ENCODE measurements at places on chromosomes 13 and 19.

DNA sequence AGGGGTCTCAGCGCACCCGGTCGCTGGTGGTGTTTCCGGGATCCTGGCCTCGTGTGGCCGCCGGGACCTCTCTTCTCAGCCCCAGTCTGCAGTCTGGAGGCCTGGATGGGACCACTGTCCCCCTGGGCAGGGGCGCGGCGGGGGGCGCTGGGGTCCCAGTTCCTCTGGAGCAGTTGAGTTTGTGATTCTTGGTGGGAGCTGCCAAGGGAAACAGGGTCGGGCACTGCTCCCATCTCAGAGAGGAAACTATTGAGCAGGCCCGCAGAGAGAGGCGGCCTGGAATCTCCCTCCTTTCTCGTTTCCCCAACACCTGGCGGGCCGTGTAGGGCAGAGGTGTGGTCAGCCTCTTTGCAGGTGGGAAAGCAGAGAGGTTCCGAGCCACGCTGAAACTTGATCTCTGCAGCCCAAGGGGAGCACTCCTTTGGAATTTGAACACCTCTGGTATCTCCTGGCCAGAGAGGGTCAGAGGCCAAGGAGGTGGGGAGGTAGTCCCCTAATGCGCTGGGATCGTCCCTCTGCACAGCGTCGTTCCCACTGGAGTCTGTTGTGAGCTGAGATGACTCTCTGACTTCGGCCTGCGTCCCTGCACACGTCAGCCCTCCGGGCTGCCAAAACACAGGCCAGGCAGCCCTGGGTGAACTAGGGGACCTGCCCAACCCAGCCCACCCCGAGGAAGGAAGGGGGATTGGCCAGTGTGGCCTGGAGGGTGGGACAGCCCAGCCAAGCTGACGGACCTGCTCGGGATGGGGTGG lies 741 bp downstream of the PLEKHF1 start:
- DNase-seq, result no peak

DNA sequence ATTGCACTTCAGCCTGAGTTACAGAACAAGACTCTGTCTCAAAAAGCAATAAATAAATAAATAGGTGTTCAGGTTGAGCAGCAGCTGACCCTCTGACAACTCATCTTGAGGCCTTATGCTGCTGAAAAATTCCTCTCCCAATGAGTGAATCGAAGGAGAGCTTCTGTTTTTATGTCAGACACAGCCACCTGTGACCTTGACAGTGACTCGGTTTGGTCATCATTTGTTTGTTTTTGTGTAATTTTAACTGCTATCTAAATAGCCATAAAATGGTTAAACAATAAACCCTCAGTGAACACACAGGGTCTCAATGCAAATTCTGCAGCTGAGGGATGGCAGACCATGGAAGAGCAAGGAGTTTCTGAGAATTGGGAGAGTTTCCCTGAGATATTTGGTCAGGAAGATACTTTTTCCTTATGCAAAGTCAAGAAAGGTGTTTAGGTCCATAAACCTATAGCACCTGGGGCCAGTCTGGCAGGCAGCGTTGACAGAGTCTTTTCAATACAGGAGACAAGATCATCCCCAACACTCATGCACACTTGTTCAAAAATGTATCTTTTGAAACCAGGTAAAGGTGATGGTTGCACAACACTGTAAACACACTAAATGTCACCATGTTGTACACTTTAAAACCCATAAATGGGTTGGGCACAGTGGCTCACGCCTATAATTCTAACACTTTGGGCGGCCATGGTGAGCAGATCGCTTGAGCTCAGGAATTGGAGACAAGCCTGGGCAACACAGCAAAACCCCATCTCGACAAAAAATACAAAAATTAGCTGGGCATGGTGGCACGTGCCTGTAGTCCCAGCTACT lies 16.6 kb upstream of the SLC25A30 start:
- no peak for DNase-seq

GRCh38 chr19:23263870-23264590 lies 13.8 kb upstream of the ZNF724 start:
- no peak for DNase-seq

DNA sequence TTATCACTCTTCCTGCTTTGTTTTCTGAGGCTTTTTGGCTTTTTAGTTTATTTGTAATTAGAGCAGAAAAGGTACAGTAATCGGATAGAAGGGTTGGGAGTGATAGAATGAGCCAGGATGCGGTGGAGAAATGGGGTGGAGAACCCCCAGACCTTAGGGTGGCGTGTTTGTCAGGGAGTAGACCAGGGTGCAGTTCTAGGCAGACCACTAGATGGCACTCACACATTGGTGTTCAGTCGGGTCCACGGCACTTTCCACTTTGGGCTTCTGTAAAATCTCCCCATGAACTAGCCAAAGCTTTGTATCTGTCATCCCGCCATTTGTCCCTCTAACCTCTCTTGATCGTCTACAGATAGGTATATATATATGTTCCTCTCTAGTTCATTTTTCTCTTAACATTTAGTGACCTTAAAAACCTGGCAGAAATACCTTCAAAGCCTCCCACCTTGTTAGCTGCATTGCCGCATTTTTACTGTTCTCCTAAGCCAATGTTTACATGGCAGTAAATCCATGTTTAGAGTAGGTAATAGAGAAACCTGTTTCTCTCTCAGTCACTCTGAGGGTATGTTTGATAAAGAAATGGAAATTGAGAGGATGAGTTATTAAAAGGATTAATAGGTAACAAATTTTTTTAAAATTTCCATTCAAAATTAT lies 154.9 kb downstream of the TM9SF2 start:
- peak; percentile 33 for DNase-seq

- DNase-seq, result no peak
These were observed 305.4 kb downstream of the KLF12 start for GRCh38 chr13:73828811-73829210.

DNA sequence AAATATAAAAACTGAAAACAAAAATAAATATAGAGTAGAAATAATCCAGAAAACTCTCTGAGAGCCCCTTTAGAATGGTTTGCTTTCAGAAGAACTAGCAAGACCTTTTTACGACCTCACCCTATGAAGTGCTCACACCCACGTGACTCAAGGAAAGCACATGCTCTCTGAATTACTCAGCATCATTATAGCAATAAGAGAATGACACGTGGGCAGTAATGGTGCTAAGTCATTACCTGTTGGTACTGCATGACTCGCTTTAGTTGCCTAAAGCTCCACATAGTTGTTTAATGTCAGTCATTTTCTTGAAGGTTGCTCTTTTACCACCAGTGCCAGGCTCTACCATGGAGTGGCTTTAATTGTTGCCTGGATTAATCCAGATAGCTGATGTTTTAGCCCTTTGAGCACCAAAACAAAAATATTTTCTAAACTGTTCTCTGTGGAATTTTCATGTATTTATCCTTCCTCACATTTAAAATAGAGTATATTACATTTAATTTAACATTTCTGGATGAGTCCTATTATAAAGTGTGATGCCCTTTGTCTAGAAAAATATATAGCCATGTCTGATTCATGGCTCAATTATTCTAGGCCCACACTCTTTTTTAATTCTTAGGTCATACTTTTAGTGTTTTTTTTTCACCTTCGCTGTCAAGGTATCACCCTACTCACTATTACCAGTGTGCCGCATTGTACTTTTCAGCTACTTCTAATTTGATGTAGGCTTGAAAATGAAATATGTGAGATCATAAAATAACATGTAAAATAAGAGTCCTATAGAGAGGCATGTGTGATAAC lies 56.8 kb downstream of the THSD1 start:
- no peak for DNase-seq

- no peak for DNase-seq
These were observed 25.5 kb upstream of the DGKH start for GRCh38 chr13:42022796-42023493.

- no peak for DNase-seq
These were observed 301 bp downstream of the POP4 start for GRCh38 chr19:29606420-29606747.

GRCh38 chr13:113953561-113953960 lies 20.3 kb downstream of the C13orf46 start:
- no peak for DNase-seq

- DNase-seq, result no peak
These were observed 2.0 kb upstream of the A1BG start for GRCh38 chr19:58355215-58355796.

DNA sequence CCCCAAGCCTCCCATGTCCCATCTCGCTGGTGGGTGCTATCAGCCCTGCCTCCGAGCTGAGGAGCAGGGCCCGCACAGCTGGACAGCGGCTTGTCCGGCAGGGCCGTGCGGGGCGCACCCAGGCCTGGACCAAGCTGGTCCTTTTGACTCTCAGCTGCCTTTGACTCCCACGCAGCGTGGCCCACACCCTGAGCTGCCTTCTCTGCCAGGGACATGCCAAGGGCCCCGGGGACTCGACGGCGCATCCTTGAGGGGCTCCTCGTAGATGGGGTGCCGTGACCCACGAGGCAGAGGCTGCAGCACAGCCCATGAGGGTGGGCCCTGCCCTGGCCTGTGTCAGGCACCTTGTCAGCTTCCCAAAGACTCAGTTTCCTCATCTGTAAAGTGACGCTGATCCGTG lies 38.8 kb upstream of the F7 start:
- no peak for DNase-seq

DNA sequence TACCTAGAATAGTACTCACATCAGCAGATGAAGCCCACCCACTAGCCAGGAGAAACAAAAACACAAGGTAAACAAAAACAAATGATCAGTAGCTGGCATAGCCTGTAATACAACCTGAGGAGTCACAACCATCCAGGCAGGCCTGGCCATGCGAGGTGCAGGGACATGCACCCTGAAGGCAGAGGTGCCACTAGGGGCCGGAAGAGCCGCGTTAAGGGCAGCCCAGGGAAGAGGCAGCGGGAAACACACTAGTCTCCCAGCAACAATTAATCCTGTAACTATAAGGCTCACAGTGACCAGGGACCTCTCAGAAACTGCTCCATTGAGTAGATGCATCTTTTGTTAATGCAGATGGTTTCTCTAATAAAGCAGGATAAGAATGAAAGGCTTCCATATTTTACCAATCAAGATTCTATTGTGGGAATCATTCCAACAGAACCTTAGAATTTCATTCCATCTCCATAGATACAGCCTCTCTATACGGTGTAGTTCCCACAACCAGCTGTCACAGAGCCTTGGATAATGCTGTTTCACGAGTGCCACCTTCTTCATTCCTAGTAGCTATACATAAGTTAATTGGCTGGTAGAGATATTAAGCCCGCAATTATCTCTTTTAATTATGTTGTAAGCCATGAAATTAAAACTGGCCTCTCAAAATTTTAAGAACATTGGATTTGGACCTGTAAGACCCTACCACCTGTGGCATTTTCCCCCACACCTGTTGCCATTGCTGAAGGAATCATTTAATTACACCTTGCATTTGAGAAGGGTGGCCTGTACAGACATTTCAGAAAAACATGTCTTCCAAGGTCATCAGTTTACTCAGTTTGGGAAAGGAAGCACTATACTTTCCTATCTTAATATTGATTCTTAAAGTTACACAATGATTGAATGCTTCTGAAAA lies 28.7 kb downstream of the ANKRD10 start:
- peak; percentile 2 for DNase-seq

GRCh38 chr13:60869941-60870613 lies 473.1 kb downstream of the TDRD3 start:
- no peak for DNase-seq

- no peak for DNase-seq
These were observed 550.4 kb upstream of the GPC6 start for GRCh38 chr13:92676246-92676645.

- peak; percentile 93 for DNase-seq
These were observed 7.2 kb upstream of the ZNF606 start for GRCh38 chr19:58009666-58010301.

- no peak for DNase-seq
These were observed 325.6 kb downstream of the COG6 start for GRCh38 chr13:39981056-39981455.

GRCh38 chr13:45604892-45605291 lies 10.6 kb downstream of the ERICH6B start:
- DNase-seq, result no peak

DNA sequence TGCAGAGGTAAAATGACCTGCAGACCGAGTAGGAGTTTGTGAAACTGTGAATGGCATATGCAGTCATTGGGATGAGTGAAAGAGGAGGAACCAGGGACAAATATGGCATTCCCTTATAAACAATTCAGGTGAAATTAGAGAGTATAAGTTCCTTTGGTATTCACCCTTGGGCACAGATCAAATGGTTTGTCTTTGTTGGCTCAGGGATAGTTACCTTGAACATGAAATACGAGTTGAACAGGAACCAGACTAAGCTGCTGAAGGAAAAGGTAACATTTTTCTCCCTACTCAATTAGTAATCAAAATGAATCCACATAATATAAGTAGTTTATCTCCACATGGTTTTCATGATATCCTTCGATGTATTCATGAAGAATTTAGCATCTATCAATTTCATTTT lies 50.5 kb downstream of the SLITRK1 start:
- DNase-seq, result no peak

DNA sequence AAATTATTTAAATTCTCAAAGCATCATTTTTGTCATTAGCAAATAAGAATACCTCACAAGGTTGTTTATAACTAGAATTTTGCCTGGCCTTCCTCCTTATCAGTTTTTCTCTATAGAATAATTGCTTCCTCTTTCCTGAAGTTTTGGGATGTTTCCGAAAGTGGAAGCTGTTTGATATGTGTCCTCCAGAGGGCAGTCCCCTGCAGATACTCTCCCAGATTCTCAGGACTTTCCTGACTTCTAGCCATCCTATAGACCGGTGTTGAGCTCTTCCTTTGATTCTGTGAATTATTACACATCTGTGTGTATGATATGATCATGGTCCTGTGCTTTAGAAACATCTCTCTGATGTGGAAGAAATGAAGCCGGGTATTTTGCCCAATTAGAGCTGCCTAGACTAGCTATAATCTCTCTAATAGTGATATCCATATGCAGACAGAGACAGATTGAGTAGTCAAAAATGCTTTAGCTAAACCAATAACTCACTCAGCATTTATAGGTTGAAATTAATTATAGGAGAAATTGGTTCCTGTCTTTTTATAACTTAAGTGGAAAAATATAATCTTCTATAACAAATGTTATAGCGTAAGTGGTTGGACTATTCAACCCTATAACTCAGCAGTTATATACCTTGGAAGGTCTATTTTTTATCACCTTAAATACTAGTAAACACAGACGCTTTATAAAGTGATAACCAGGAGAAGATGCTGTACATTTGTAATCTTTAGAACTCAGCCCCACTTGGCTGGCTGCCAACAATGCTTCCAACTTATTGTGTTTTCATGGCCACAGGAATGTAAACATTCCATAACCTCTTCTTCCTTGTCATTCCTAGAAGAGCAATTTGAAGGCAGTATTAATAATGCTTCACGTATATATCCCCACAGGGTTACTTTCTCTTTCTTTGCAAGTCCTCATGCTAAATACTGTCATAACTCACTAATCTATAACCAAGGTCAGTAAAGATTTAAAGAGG lies 201.0 kb upstream of the RXFP2 start:
- DNase-seq, result peak; percentile 38
